ENCODE measurements at places on chromosomes 12 and 14. TPM values are rescaled to one million over a fixed set of nuclear protein-coding genes. Genes with fewer than 3 reads are reported as not detected.

- DNase-seq = no peak
These were observed 2.5 kb downstream of the NR1H4 start for GRCh38 chr12:100476013-100476751.

GRCh38 chr12:64995816-64996215 lies 125.3 kb downstream of the WIF1 start:
- no peak for DNase-seq

DNA sequence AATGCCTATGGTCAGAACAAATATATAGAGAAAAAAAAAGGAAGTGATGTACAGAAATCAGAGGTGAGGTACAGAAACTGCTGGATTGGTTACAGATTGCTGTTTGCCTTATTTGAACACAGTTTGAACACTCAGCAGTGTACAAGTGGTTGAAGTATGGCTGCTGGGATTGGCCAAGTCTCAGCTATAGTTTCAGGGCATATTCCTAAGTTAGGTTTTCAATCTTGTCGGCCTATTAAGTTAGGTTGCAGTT lies 146.4 kb downstream of the LLPH start:
- DNase-seq = no peak

The KRT83 gene
- polyA plus RNA-seq = not detected

The P2RX7 gene
- polyA plus RNA-seq = 2.1 TPM

GRCh38 chr12:26461776-26462175 lies 266.4 kb downstream of the SSPN start:
- no peak for DNase-seq

DNA sequence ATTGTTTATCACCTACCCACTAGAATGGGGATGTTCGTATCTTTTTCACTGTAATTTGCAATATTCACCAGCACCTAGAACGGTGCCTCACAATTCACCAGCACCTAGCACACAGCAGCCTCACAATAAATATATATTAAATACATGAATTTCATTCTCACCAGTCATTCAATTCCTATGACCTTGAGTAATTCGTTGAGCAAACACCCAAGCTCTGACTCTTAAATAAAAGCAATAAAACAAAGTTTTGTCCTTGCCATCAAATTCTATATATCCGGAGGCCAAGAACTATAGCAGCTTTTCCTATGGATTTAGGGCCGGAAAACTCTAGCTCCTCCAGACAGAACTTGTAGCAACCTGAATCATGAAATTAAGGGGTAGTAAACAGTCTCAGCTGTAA lies 981 bp downstream of the VTI1B start:
- no peak for DNase-seq

The CBLN3 gene
- 2.0 TPM for polyA plus RNA-seq

DNA sequence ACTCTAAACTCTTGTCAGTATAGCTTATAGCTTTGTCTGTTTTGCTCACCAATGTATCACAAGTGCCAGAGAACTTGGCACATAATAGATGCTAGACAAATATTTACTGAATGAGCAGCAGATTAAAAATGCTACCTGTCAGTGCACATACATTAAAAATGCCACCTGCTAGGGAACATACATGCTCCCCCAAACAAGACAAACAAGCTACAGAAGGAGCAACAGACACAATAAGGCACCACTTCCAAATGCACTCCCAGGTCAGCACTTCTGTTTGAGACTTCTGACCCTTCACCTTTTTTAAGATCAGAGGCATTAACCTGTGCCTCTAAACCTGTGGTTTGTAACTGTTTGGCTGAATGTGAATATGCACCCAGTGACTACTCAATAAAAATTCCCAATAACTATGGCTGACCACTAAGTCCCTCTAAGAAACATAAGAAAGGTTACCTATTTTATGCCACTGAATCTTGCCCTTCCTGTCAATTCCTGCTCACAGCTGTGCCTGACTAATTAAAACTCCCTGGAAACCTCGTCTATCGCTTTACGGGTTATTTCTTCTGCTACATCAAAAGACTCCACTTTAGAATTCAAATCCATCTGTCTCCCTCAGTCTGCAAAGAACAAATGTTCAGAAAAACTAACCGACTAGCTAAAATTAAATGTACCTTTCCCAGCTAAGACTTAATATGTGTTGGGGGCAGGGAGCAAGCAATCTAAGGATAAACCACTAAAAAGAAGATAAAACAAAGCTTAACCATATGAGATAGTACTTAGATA lies 41.0 kb downstream of the HECTD4 start:
- no peak for DNase-seq

DNA sequence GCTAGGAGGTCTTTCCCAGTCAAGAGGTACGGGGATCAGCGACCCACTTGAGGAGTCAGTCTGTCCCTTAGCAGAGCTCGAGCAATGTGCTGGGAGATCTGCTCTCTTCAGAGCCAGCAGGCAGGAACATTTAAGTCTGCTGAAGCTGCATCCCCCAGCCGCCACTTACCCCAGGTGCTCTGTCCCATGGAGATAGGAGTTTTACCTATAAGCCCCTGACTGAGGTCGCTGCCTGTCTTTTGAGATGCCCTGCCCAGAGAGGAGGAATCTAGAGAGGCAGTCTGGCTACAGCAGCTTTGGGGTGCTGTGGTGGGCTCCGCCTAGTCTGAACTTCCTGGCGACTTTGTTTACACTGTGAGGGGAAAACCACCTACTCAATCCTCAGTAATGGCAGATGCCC lies 874.9 kb upstream of the FLRT2 start:
- no peak for DNase-seq

The ANO4 gene
- polyA plus RNA-seq = 1.2 TPM

The INSM2 gene
- not detected for polyA plus RNA-seq

- DNase-seq = no peak
These were observed 636 bp downstream of the DUSP6 start for GRCh38 chr12:89351489-89352241.

The MDM2 gene
- 46.1 TPM for polyA plus RNA-seq

- peak; percentile 50 for DNase-seq
These were observed at the start of gene MARCHF9 for GRCh38 chr12:57754411-57755193. Gene MARCHF9, plus strand, starts transcription at chr12:57755103. Its CDS starts 426 bp downstream, at chr12:57755529.

GRCh38 chr14:100589071-100589759 lies 2.0 kb upstream of the BEGAIN start:
- DNase-seq = no peak

DNA sequence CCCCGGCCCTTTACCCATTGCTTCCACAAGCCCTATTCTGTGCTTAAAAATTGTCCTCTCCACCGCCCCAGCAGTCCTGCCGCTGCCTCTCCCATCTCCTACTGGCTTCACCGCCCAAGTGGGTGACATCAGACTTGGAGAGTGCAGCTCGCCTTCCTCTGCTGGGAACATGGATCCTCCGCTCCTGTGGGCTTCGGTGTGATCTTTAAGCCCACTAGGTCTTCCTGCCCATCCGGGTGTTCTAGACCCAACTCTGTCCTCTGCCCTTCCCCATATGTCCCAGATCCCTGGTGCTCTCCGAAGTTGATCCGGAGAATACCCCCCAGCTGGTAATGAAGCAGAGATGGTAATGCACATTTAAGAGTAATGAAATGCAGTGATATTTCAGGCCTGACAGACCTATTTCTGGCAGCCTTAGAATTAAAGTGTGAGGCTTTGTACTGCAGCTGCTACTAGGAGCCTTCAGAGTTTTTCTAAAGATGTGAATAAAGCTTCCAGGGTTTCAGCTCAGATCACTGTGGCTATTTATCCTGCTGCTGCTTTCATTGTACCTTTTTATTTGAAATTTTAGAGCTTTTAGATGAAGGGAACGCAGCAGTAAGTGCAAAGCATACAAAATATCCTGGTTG lies 22.9 kb upstream of the CTDSP2 start:
- DNase-seq = peak; percentile 82

The SERPINA9 gene
- polyA plus RNA-seq = not detected

DNA sequence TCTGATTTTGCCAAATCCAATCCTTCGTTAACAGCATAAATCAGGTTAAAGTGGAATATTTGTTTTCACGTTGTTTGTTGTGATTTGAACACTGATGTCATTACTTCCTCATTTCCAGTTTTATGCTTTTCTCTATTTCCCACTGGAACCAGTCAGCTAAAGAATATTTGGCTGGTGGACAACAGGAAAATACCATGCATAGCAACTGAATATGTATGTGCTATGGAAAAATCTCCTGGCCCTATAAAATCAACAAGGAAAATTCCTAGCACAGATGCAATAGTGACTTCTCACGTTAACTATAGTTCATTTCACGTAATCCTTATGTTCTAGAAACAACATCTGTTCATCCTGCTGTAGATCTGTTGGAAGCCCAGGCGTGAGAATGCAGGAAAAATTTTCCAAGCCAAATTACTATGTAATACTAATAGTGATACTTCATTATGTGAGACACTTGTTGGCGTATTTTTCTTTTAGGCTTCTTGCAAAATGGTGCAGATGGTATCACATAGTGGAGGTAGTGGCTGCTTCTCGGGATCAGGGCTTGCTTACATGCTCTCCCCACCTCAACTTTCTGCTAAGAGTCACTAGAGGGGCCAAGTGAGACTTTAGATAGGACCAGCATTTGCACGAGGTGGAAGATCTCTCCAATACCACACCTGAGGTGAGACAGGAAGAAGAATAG lies 86.3 kb upstream of the USP44 start:
- peak; percentile 89 for DNase-seq

The ASCL1 gene
- polyA plus RNA-seq = not detected

The ETFRF1 gene
- 33.7 TPM for polyA plus RNA-seq

DNA sequence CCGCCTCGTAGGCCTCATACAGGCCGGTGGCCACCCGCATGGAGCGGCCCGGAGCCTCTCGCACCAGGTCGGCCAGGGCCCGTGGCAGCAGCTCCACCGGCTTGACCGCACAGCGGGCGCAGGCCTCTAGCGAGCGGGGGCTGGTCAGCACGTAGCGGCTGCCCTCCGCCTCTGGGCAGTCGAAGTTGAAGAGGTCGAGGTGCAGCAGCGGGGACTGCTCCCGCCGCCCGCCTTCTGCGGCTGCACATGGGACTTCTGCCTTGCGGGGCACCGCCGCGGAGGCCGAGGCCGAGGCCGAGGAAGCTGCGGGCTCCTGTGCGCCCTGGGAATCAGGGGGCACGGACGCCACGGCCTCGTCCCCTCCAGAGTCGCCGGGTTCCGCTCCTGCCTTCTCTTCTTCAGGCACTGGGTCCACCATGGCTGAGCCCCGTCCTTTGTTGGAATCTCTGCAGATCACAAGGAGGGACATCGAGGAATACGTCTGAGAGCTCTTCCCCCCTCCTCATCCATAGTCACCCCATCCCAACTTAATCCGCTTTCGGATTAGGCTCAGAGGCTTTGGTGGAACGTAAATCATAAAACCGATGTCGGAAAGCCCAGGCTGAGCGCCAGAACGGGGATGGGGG lies 1.4 kb downstream of the CCDC177 start:
- no peak for DNase-seq

DNA sequence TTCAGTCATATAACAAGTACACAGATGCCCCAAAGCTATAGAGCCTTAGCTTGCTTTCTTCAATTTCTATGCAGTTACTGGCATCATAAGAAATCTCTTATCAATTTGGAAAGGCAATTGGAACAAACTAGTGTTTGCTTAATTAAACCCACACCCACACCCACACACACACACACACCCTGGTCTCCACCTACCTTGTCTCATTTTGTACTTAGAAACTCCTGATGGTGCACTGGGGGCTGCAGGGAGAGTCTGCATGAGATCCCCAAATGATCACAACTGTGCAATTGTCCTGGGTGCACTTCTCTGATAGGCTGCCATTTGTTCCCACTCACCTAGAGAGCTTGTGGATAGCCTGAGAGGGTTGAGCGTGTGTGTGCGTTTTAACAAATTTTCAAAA lies 40.5 kb upstream of the PTCSC3 start:
- no peak for DNase-seq

DNA sequence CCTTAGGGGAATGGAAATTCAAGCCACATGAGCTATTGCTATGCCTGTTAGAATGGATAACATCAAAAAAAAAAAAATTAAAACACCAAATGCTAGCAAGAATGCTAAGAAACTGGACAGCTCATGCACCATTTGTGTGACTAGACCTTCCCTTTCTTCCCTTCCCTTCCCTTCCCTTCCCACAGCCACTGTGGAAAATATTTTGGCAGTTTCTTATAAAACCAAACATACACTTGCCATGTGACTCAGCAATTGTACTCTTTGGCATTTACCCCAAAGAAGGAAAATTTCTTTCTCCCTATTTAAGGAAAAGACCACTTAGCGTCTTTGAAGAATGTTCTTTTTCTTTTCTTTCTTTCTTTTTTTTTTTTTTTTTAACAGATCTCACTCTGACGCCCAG lies 49.1 kb upstream of the FKBP4 start:
- DNase-seq = no peak

DNA sequence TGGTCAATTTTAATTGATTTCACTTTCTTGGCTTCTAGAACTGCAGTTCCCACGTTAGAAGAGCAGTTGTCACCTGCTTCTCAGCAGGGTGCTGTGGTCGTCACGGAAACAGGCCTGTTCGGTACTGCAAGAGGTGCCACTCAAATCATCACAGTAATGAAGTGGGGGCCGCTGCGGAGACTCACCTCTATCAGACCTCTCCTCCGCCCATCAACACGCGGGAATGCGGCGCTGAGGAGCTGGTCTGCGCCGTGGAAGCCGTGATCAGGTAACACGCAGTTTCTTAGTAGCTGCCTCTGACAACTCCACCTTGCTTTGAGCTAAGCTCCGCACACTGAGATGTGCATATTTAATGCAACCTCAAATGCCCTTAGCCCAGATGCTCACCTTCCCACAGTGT lies 107.2 kb downstream of the UNC79 start:
- DNase-seq = no peak

GRCh38 chr14:92951261-92951660 lies 28.3 kb downstream of the CHGA start:
- no peak for DNase-seq

The MIP gene
- not detected for polyA plus RNA-seq

- DNase-seq = no peak
These were observed 251.5 kb upstream of the FBXO33 start for GRCh38 chr14:39683691-39684260.

GRCh38 chr14:98871796-98872195 lies 400.2 kb downstream of the BCL11B start:
- no peak for DNase-seq

The TPH2 gene
- polyA plus RNA-seq = 0.37 TPM

DNA sequence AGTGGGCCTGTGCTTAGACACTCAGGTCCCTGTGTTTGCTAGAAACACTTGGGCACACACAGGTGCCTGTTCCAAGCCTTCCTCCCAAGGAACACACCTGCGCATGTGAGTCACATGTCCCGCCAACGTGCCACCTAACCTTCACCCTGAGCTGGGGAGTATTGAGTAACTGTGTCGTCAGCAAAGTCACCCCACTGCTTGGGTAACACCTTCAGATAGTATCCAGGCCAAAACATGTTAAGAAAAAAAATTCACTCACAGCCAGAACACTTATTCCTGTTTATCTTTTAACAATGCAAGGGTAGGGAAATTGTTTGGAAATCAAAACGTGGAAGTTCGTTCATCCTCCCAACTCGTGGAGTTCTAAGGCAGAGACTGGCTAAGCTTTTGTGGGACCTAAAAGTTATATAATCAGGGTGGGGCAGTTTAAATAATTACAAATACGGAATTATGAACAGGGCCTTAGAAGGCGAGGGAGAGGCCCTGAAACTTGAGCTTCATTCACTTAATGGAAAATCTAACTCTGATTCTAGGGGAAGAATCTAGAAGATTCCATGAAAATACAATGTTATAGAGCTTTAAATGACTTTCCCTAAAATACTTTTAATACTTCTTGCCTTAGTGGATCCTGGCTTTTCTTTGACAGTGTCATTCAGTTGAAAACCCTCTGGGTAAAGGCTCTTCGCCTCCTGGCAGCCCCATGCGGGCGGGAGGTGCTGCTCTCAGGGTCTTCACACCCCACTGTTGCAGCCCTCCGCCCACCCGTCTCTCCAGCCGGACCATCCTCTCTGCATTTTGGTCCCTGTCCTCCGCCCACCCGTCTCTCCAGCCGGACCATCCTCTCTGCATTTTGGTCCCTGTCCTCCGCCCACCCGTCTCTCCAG lies 30.3 kb upstream of the ADIPOR2 start:
- DNase-seq = no peak

The PTPN21 gene
- polyA plus RNA-seq = 53.0 TPM
